ENCODE measurements at places on chromosomes 11 and 22.

- DNase-seq: no peak
Observed at GRCh38 chr11:113389272-113389671, 1.7 kb downstream of the ANKK1 start.

GRCh38 chr22:32905400-32905799, 103.9 kb downstream of the TIMP3 start:
- no peak for DNase-seq

- no peak for DNase-seq
Observed at GRCh38 chr22:38108561-38109319, 1.7 kb downstream of the BAIAP2L2 start.

- DNase-seq: no peak
Observed at GRCh38 chr11:125750629-125751028, 4.5 kb downstream of the PATE1 start.

DNA sequence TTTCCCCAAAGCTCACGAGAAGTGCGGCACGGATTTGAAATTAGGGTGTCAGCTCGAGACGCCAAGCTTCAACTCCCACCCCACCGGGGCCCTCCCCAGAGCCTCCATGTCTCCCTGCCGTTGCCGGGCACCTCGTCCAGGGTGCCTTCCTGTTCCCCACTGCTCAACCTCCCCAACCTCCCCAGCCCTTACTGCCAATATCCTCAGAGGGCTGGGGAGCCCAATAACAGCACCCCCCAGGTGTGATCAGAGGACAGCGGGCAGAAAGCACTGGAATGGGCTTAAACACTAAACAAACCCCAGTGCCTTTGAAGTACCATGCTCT, 1336.4 kb downstream of the TBC1D22A start:
- DNase-seq: no peak

DNA sequence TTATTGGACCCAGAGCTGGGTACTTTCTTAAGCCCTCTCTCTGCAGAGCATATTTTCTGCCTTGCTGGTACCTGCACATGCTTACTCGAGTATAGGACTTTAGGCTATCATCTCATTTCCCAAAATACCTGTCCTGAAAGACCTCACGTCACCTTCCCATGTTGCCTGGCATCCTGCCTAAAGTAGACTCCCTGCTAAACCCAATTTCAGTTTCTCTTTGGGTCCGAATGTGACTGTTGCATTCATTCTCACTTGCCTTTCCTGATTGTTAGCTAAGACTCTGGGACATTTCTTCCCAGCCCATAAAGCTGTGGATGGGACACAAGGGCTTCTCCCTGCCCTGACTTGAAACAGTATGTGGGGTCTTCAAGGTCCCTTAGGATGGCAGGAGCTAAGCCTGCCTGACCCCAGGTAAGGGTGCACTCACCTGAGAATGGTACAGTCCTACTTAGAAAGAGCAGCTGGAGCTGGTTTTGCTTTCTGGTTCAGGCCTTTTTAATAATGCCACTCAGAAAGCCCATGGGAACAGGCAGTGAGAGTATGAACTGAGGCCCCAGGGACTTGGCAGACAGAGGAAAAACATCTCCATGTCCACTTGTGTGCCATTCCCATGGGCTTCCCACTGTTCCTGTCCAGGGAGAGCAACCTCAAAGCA, 12.9 kb downstream of the OR51E2 start:
- no peak for DNase-seq
